ENCODE measurements at places on chromosomes 3 and 15. TPM values are rescaled to one million over a fixed set of nuclear protein-coding genes. Genes with fewer than 3 reads are reported as not detected.

The ADAMTSL3 gene
- 57.8 TPM for polyA plus RNA-seq

The CLSTN2 gene
- 2.5 TPM for polyA plus RNA-seq

The PDZRN3 gene
- polyA plus RNA-seq = 83.1 TPM

The LRRC15 gene
- 1.5 TPM for polyA plus RNA-seq

The ITIH3 gene
- 1.4 TPM for polyA plus RNA-seq

The ABHD2 gene
- polyA plus RNA-seq = 22.0 TPM

The CLASP2 gene
- 56.8 TPM for polyA plus RNA-seq

The RBP2 gene
- polyA plus RNA-seq = not detected

The ZDHHC23 gene
- 0.94 TPM for polyA plus RNA-seq

The ACKR2 gene
- polyA plus RNA-seq = 0.56 TPM

The NEK10 gene
- polyA plus RNA-seq = 4.9 TPM

The FEZF2 gene
- polyA plus RNA-seq = not detected

DNA sequence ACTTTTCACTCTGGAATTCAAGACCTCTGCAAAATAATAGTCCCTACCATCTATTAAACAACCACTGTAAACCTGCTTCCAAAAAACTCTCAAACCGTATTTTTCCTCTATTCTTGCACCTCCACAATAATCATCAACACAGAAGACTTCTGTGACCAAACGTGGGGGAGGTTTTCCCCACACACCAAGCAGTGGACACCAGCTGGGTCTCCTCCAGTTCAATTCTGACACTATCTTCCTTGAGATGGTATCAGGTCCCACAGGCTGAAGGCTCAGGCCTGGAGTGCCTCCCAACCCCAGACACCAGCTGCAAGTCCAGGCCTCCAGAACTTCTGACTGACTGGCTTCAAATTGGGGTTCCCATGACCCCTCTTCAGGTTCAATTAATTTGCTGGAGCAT lies 89.6 kb upstream of the RAP2B start:
- DNase-seq = no peak

- no peak for DNase-seq
These were observed 310.6 kb downstream of the PDCD6IP start for GRCh38 chr3:34109021-34109420.

DNA sequence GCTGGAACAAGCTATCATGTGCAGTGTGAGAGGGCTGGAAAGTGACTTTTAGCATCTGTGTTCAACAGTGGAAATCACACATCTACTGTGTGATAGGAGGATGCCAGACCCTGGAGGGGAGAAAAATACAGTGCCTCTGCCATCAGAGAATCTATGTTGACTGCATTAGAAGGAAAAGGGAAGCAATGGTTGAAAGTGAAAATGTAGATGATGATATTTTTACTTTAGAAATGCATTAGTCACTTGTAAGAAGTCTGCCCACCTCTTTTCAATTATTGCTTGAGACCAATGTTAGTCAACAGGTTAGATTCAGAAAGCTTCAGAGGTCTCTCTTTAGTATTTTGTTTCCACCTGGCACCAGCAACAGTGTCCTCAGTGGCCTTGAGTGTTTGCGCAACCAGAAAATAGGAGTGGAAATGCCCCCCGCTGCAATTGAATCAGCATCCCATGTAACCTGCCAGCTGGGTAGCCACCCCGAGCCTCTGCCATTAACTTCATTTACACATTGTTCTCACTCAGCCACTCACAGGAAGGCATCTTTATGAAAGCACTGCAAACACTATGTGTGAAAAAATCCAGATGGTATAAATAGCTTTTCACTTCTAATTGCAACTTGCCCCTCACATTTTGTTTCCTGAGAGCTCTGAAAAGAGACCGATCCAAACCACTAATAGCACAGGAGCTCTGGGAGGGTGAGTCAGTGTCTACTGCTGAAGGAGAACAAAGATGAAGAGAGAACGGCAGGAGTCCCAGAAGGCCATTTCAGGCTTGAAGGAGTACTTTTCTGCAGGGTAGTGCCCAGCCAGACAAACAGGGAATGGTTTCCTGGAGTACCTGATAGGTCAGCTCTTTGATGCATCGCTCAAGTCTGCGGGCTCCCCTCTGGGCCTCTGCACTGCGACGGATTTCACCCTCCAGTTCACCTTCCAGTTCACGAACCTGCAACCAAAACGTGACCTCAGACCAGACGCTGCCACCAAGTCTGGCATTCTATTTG lies 92.1 kb downstream of the HHLA2 start:
- DNase-seq = no peak

- DNase-seq = no peak
These were observed 8.6 kb downstream of the NT5DC2 start for GRCh38 chr3:52524752-52525679.

- no peak for DNase-seq
These were observed 15.7 kb upstream of the ARID3B start for GRCh38 chr15:74525309-74525708.

DNA sequence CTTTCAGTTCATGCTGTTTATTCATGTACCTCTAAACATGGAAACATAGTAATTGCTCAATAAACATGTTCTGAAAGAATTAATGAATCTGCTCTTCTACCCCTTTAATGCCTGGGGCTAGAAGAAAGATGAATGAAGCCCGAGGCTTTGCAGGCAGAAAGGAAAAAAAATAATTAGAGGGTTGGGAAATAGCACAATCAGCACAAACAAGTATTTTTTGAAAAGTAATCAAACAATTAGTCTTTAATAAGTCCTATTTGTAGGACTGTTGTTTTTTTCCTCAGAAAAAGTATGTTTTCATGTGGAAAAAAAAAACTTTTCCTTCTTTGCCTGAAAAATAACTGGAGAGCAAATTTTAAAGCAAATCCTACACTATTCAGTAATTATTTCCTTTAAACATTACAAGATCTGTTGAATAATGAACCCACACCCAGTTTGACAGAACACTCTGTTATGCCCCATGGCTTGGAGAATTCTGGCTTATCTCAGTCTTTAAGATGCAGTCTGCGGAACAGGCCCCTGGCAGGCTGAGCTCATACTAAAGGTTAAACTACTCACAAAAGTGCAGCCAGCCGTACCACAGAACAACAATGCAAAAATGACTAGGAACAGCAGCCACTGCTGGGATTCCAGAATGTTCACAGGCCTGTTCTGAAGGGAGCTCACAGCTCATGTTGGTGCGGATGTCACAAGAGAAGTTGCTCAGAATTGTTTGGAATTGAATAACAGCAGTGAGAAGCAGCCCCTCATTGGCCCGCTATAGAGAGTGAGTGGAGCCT lies 79.2 kb downstream of the ABI3BP start:
- DNase-seq = no peak

DNA sequence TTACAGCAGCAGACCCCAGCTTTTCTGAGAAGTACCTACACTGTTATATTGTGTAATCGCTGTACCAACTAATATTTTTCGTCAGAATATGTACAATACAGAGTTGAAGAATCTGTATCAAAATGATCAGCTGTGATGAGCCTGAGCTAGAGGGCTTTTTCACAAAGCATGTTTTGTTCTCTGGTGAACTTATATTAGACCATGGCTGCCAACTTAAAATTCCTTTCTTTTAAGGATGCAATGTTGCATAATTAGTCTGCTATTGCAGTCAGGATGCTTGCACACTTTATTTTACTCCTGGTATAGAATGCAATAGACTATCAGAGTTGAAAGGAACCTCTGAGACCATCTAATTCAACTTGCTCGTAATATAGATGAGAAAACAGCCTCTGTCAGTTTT lies 127.8 kb downstream of the RBMS3 start:
- DNase-seq = no peak

DNA sequence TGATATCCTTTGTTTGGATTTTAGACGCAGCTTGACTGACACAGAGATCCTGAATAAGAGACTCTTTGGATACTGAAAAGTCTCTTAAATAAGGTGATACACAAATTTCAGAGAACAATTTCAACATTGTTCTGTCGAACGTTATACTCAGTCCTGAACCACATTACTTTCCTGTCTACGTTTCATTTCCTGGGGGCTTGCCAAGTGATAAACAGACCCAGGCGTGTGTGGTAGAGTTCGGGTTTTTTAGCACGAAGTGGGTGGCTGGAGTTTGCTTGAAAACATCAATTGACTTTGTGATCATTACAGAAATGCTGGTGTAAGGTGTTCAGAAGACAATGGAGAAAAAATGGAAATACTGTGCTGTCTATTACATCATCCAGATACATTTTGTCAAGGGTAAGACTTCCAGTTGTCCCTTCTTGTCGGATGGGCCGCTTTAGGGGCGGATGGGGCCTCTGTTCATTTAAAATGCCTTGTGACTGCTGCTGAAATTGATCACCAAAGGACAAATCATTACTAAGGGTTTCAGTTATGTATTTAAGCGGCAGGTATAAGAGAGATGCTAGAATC lies at the start of gene CD96:
TSS of gene CD96 (plus strand) at position 287 of the 573 bp plus-strand sequence. CDS start at position 339, 52 bp downstream.
- no peak for DNase-seq

DNA sequence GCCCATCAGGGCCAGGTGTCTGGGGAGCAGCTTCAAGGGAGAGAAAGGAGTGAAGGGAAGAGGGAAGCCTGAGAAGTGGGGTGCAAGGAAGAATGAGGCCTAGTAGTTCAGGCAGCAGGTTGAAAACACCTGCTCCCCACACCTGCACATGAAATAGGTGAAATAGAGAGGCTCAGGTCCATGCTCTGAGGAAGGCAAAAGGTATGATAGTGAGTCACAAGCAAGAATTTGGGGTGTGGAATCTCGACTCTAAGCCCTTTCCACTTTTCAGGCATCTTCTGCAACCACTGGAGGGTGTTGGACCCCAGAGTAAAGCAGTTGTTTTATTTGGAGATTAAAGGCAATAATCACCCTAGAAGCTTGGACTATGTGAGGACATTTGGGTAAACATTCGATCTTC lies 157.5 kb downstream of the CTNNB1 start:
- DNase-seq = no peak

DNA sequence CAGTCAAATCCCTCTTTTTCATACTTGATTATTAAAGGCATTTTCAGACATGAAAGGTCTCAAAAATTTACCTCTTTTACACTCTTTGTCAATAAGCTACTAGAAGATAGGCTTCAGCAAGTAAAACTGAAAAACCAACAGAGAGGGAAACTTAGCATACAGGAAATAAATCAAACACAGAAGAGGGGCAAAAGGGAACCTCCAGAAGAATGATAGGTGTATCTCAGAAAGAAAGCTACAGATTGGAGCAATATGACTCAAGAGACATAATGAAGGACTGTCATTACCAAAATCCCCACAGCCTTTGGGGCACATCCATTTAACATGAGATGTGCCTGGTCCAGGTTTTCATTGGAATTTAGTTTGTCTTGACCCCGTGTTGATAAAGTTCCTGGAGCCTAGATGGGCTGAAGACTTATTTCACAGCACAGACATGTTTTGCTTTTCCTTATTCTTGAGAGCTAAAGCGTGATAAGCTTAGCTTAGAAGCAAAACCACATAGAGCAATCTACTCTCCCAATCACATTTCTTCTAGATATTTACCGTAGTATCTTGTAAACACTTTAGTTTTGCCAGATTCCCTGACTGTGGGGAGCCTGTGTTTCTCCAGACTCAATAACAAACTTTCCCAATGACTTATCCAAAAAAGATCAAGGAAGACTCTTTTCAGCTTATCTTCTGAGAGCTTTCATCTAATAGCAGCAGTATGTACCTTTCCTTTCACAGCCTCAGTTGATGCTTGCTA lies 11.7 kb downstream of the LRRFIP2 start:
- DNase-seq = no peak

- no peak for DNase-seq
These were observed 17.8 kb downstream of the CEP19 start for GRCh38 chr3:196694202-196694638.

GRCh38 chr3:171320750-171321558 lies 139.3 kb downstream of the TNIK start:
- peak; percentile 60 for DNase-seq

DNA sequence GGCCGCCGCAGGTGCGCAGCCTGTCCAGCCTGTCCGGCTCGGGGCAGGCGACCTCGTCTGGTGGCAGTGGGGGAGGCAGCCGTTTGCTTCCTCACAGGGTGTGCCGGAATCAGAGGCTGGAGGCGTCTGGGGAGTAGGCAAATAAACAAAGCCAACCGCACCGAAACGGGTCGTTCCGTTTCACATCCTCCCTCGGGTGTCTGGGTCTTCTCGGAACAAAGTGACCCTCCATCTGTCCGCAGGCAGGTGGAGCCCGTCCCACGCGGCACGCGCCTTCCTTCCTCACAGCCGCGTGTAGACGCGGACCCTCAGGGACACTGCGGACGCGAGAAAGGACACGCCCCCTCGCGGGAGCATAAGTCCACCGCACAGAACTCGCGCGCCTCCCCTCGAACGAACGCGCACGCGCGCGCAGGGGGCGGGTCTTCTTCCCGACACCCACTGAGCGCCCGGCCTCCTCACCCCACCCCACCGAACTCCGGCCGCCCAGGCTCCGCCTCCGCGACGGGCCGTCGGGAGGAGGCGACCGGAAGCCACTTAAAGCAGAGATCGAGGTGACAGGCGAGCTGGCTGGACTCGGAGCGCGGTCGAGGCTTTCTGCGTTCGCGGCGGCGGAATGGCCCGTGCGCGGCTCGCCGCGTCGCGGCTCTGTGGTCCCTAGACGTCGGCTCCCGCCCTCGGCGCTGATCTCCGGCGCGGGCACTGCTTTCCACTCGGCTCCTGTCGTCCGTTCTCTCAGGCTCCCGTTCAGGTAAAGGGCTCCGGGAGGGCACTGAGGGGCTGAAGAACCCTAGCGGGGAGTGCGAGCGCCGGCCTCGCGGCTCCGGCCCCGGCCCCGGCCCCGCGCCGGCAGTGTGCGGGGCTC lies at the start of gene TIPARP:
TSS of gene TIPARP (plus strand) at position 545 of the 865 bp plus-strand sequence. CDS start 3,108 bp downstream, outside the sequence.
- peak; percentile 98 for DNase-seq

- DNase-seq = no peak
These were observed 124.8 kb downstream of the BDH1 start for GRCh38 chr3:197430934-197431333.

DNA sequence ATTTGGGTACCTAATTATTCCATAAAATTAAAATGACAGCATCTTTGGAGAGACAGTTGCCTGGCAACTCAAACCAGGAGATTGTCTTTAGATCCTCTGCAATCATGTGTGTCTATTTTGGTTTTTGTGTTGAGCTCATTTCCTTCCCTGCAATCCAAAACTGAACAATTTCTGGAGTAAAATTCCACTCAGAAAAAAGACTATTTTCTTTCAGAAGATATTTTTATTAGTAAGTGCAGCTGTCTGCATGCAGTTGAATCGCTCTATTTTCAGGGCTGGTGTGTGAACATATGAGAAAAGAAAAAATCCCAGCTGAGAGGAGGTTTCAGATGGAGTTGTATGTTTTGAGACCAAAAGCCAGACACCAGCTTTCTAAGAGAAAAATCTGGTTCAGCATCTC lies 41.9 kb upstream of the DYNC1LI1 start:
- DNase-seq = no peak

DNA sequence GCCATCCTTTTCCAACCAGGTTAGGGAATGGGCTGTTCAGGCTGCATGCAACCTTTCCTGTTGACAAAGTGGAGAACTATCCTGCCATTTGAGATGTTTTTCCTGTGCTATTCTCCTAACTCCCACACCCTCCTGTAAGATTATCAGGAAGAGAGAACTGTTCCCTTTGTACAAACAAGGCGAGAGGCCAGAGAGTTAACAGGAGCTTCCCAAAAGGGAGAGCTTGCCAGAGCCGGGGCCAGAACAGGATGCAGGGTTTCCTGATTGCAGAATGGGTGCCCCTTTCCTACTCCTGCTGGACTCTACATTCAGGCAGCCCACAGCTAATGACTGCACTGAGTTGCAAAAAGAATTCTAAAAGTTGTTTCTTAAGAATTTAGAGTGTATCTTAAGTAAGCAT lies 17.1 kb downstream of the PML start:
- no peak for DNase-seq

Measured in muscle of back (tissue), 13 donors.